ENCODE measurements at places on chromosomes 3 and 15.

DNA sequence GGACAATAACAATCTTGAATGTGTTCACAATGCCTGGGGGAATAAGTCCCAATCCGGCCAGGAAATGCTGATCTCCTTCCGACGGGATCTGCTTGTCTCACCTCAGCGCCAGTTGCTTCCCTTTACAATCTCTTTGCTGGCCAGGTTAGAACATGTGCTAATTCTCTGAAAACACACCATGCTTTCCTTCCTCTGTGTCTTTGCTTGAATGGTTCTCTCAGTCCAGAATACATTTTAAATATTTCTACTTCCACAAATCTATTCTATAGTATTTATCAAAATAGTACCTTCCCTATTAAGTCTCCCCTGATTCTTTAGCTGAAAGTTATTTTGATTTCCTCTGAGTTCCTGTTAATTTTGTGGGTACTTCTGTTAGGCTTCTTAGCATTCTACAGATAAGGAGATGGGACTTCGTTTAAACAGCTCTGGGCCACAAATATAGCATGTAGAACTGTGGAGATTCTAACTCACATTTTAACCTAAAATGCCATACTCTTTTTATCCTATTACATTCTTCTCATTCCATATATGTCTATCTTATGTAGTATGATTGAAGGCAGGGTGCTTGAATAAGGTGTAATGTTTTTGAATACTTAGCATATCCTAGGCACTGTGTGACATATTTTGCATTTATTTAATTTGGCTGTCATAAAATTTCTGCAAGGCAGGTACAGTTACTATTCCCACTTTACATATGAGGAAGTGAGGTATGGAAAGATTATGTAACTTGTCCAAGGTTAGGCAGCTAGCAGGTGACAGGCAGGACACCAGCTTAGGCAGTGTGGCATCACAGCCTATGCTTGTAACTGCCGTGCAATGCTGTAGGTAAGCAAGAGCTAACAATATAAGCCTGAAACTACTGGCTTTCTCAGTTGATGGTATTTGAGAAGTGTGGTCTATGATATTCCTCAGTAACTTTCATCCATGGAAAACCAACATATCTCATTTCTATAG is 299.8 kb downstream of the LPP start:
- no peak for DNase-seq

GRCh38 chr3:127366383-127366782 is 78.5 kb upstream of the PRR20G start:
- no peak for DNase-seq

DNA sequence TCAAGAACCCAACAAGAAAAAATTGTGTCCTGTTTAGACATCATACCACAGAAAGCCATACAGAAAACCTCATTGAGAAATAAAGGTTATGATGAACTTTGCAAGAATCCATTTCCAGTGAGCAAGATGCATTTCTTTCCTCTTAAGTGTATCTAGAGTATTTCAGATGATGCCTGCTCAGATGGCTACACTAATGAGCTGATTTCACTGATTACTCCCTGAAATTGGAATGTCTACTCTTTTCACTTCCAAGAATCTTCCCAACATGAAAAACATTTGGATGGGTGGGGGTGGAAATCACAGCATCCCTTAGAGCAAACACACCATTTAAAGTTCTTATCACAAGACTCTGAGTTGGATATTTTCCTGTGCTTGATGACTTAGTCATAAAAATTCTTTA is 41.4 kb upstream of the IL12A start:
- no peak for DNase-seq

- no peak for DNase-seq
Measured at GRCh38 chr3:121870717-121871116, 23.5 kb upstream of the SLC15A2 start.
